Fibroblast of lung (primary cell): ENCODE measurements at places on chromosomes 2 and 18. TPM values are rescaled to one million over a fixed set of nuclear protein-coding genes. Genes with fewer than 3 reads are reported as not detected.

Gene FAP
- 81.9 and 96.1 TPM in 2 replicates for total RNA-seq

Gene GPAT2
- total RNA-seq: 2.8 and 3.9 TPM in 2 replicates

Gene BBS5
- 5.6 and 7.1 TPM in 2 replicates for total RNA-seq

Gene FEV
- not detected in 2 replicates for total RNA-seq

Gene PLGLB2
- 1.3 and 1.7 TPM in 2 replicates for total RNA-seq

Gene CYP1B1
- total RNA-seq: 94.1 and 97.3 TPM in 2 replicates

Gene CELF4
- 0.17 TPM in 1 of 2 replicates, not detected in the other for total RNA-seq

Gene EN1
- under 0.01 TPM in 1 of 2 replicates, not detected in the other for total RNA-seq

- H3K4me1 ChIP-seq: no peaks in the 10 kb centered on the region
- no peaks in the 10 kb centered on the region for H3K36me3 ChIP-seq
- no peaks in the 10 kb centered on the region for H3K27me3 ChIP-seq
Measured at GRCh38 chr18:37698508-37699040, 133.0 kb upstream of the CELF4 start.

- no peaks in the 10 kb centered on the region for H3K4me1 ChIP-seq
- no peaks in the 10 kb centered on the region for H3K27me3 ChIP-seq
- no peak overlapping the region for H3K27ac ChIP-seq
Measured at GRCh38 chr18:39958876-39959275, 1996.2 kb upstream of the PIK3C3 start.

- H3K27me3 ChIP-seq: no peaks in the 10 kb centered on the region
- peak overlapping the region; percentile 74 for H3K27ac ChIP-seq
- H3K4me1 ChIP-seq: peaks cover 14% of the 10 kb centered on the region
Measured at GRCh38 chr2:46171411-46171953, 125.7 kb upstream of the EPAS1 start.

GRCh38 chr18:26287644-26288043 is 61.4 kb downstream of the TAF4B start:
- H3K36me3 ChIP-seq: no peaks in the 10 kb centered on the region
- no peaks in the 10 kb centered on the region for H3K27me3 ChIP-seq
- DNase-seq: no peak
- H3K4me1 ChIP-seq: no peaks in the 10 kb centered on the region
- no peak overlapping the region for H3K27ac ChIP-seq

DNA sequence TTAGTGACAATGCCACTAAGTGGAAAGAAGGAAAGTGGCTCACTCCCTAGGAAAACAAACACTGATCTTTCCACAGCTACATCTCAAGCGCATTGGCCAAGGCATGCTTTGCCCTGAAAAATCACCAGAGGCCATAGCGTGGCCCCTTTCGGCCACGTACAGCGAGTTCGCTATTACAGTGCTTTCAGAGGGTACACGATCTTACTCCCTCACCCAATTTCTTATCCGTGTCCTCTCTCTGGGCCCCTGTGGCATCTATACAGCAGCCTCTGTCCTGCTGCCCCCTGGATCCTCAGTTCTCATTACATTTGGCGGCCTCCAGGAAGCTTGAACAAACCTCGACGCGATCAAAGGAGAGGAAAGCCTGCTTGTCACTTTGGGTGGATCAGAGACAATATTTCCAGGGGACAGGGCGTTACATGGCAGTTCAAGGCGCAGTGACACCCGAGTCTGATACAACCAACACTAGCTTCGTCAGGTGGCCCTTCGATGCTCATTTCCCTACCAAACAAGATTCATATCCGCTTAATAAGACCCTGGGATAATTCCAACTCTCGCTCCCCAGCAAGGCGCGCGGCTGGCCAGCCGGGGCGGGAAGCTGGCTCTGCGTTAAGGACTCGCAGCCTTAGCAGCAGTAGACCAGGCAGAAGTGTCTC is 941 bp downstream of the SKOR2 start:
- no peak overlapping the region for H3K4me3 ChIP-seq
- H3K4me1 ChIP-seq: no peaks in the 10 kb centered on the region
- H3K27ac ChIP-seq: no peak overlapping the region
- no peaks in the 10 kb centered on the region for H3K36me3 ChIP-seq
- DNase-seq: no peak
- H3K27me3 ChIP-seq: peaks cover 58% of the 10 kb centered on the region

DNA sequence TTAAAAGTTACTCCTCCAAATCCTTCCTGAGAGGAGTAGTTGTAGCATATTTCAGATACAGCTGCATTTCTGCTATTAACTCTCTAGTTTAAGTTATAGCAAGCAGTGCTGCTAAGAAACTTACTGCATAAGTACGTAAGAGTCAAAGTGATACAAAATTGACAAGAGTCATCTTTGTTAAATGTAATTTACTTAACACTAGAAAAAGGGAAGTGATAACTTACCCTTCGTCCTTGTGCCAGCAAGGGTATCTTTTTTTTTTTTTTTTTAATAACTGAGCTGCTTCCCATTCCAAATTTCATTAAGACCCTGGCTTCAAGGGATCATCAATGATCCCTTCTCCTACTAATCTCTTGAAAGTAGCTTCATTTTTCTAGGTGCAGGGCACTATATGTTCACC is 493.0 kb downstream of the PLCL1 start:
- no peaks in the 10 kb centered on the region for H3K36me3 ChIP-seq
- H3K4me1 ChIP-seq: no peaks in the 10 kb centered on the region
- H3K27me3 ChIP-seq: no peaks in the 10 kb centered on the region
- no peak overlapping the region for H3K27ac ChIP-seq

DNA sequence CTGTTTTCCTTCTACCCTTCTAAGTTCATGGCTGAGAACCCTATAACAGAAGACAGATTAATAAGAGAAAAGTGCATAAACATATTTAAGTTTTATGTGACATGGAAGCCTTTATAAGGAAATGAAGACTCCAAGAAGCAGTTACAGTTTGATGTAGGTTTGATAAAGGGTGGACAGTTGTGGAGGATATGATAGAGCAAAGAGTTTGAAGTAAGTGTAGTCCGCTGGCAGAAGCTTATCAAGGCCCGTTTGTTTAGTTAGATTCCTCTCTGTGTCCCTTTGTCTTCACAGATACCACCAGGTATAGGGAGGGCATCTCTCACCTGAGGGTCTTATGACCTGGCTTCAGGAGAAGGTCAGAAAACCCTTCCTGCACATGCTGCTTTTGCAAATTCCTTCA is 10.4 kb upstream of the CASP8 start:
- H3K27me3 ChIP-seq: no peaks in the 10 kb centered on the region
- H3K4me3 ChIP-seq: no peak overlapping the region
- H3K4me1 ChIP-seq: peaks cover 3% of the 10 kb centered on the region
- H3K36me3 ChIP-seq: no peaks in the 10 kb centered on the region
- no peak for DNase-seq

GRCh38 chr2:205758051-205758450 is 75.8 kb downstream of the NRP2 start:
- no peak overlapping the region for H3K4me3 ChIP-seq
- H3K27ac ChIP-seq: peak overlapping the region; percentile 5
- no peaks in the 10 kb centered on the region for H3K36me3 ChIP-seq
- DNase-seq: peak; percentile 96
- H3K4me1 ChIP-seq: peaks cover 16% of the 10 kb centered on the region

DNA sequence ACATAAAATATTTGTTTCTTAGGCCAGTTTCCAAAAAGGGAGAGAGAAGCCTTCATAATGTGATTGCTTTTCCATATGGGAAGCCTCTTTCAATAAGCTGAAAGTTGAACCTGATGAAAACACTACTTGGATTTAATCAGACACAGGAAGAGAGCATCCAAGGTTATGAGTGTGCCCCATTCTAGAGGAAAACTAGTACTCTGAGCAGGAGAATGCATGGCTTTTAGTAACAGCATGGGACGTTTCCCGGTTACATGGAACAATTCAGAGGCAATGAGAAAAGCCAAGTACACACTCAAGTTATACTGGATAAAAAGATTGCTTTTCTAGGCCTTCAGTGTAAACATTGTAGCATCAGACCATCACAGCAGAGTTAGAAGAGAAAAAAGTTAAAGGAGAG is 315.8 kb downstream of the ZNF516 start:
- H3K27ac ChIP-seq: no peak overlapping the region
- DNase-seq: no peak
- no peaks in the 10 kb centered on the region for H3K36me3 ChIP-seq
- H3K4me1 ChIP-seq: no peaks in the 10 kb centered on the region
- no peak overlapping the region for H3K4me3 ChIP-seq

- H3K4me3 ChIP-seq: no peak overlapping the region
- no peaks in the 10 kb centered on the region for H3K36me3 ChIP-seq
- H3K27ac ChIP-seq: no peak overlapping the region
Measured at GRCh38 chr2:191985740-191986139, 138.9 kb upstream of the CAVIN2 start.

DNA sequence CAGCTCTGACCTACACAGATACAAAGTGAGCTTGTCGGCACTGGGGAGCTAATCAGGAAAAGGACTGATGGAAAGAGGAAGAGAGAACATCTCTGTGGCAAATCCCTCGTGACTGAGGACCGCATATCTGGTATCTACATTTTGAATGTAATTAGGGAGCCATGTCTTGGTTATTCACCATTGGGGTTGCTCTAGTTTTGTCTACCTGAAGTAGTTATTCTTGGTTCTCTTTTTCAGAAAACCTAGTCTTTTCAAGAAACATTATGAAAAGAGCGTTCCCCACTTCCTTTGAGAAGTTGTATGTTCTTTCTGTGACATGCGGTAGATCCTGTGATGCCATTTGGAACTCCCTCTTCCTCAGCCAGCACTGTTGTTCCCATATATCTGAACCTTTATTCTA is 104.4 kb downstream of the DOCK10 start:
- H3K27ac ChIP-seq: no peak overlapping the region
- no peaks in the 10 kb centered on the region for H3K36me3 ChIP-seq
- no peaks in the 10 kb centered on the region for H3K27me3 ChIP-seq
- H3K4me3 ChIP-seq: no peak overlapping the region

- no peaks in the 10 kb centered on the region for H3K27me3 ChIP-seq
- no peaks in the 10 kb centered on the region for H3K36me3 ChIP-seq
- no peaks in the 10 kb centered on the region for H3K4me1 ChIP-seq
- no peak overlapping the region for H3K4me3 ChIP-seq
- DNase-seq: no peak
- H3K27ac ChIP-seq: no peak overlapping the region
Measured at GRCh38 chr2:16254356-16254965, 314.1 kb downstream of the MYCN start.

DNA sequence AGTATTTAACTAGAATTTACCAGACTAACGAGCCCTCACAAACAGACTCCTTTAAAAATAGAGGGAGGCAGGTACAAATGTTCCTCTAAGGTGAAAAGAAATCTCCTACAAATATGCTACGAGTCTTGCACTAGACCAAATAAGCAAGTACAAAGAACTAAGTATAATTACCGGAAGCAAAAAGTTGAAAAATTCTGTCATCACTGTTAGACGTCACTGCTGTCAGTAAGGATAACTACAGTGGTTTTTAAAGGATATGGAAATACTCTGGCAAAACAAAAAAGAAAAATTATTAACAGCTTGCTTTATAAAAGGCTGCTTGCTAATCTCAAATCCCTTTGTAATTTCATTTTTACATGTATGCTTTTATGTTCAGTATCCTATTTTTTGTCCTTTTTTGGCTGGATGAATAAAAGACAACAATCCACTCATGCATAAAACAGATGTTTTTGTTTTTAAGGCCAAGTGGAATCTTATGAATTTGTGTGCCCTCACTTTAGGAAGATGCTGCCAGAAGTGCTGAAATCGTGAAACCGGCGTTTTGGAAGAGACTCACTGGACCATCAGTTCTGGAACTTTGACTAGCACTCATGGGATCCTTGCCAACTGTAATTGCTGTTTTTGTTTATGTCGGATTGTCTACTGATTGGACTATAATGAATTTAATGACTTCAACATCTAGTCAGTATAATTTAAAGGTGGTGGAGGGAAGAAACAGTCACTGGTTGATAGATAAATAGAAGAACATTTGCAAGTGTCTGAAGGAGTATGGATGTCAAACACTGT is 6.7 kb downstream of the ZNF521 start:
- no peaks in the 10 kb centered on the region for H3K27me3 ChIP-seq
- H3K27ac ChIP-seq: no peak overlapping the region
- no peaks in the 10 kb centered on the region for H3K36me3 ChIP-seq
- peak overlapping the region; percentile 19 for H3K4me3 ChIP-seq

DNA sequence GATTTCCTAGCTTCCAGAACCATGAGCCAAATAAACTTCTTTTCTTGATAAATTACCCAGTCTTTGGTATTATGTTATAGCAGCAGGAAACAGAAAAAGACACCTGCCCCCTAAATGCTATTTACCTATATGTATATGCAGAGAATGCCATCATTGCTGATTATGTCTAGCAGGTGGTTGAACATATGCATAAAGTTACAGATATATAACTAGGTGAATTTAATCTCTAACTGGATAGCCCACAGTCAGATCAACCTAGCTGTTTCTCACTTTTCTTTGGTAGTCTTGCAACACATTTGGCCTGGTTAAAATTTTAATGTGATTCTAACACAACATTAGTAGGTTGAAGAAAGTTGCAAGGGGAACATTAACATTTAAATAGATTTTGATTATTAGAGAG is 7.1 kb upstream of the CERS6 start:
- no peak overlapping the region for H3K27ac ChIP-seq
- H3K4me3 ChIP-seq: no peak overlapping the region
- H3K4me1 ChIP-seq: no peaks in the 10 kb centered on the region
- no peak for DNase-seq

GRCh38 chr2:25598911-25599310 is 74.5 kb downstream of the DTNB start:
- no peaks in the 10 kb centered on the region for H3K27me3 ChIP-seq
- H3K27ac ChIP-seq: no peak overlapping the region
- no peaks in the 10 kb centered on the region for H3K36me3 ChIP-seq
- no peak for DNase-seq
- no peaks in the 10 kb centered on the region for H3K4me1 ChIP-seq

DNA sequence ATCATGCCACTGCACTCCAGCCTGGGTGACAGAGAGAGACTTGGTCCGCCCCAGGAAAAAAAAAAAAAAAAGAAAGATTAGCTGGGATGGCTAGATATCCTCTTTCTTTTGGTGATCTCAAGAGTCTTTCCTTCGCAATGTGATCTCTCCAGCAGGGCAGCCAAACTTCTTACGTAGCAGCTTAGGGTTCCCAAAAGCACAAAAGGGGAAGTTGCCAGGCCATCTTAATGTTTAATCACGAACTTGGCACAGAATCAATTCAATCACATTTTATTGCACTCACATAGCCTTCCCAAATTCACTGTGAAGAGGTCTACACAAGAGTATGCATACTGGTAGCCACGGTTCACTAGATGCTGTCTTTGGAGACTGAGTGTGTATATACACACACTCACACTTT is 53.1 kb downstream of the VIL1 start:
- peaks cover 1% of the 10 kb centered on the region for H3K36me3 ChIP-seq
- no peaks in the 10 kb centered on the region for H3K4me1 ChIP-seq
- DNase-seq: no peak
- H3K27me3 ChIP-seq: no peaks in the 10 kb centered on the region

- H3K4me3 ChIP-seq: no peak overlapping the region
- peaks cover 3% of the 10 kb centered on the region for H3K4me1 ChIP-seq
- peaks cover 3% of the 10 kb centered on the region for H3K36me3 ChIP-seq
- H3K27me3 ChIP-seq: no peaks in the 10 kb centered on the region
Measured at GRCh38 chr2:160282063-160282580, 82.0 kb upstream of the ITGB6 start.

DNA sequence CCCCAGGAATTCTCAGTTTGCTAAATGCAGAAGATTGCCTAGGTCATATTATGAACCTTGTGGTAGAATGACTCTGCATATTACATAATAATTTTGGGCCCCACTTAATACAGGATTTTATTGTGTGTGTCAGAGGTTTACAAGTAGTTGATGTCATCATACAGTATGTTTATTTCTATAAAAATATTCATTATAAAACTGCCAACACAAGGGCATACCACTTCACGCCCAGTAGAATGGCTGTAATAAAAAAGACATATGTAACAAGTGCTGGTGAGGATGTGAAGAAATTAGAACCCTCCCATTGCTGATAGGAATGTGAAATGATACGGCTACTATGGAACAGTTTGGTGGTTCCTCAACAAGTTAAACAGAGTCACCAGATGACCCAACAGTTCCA is 61.4 kb upstream of the TWSG1 start:
- no peaks in the 10 kb centered on the region for H3K27me3 ChIP-seq
- H3K4me1 ChIP-seq: no peaks in the 10 kb centered on the region
- no peak overlapping the region for H3K4me3 ChIP-seq
- DNase-seq: no peak
